Stimulated activated CD4-positive, alpha-beta T cell treated with anti-CD3 and anti-CD28 coated beads, Interleukin-12 subunit alpha, Interleukin-12 subunit beta, amount 100 ng/mL, for 4 hours (primary cell): ENCODE measurements at places on chromosomes 7 and 10.

DNA sequence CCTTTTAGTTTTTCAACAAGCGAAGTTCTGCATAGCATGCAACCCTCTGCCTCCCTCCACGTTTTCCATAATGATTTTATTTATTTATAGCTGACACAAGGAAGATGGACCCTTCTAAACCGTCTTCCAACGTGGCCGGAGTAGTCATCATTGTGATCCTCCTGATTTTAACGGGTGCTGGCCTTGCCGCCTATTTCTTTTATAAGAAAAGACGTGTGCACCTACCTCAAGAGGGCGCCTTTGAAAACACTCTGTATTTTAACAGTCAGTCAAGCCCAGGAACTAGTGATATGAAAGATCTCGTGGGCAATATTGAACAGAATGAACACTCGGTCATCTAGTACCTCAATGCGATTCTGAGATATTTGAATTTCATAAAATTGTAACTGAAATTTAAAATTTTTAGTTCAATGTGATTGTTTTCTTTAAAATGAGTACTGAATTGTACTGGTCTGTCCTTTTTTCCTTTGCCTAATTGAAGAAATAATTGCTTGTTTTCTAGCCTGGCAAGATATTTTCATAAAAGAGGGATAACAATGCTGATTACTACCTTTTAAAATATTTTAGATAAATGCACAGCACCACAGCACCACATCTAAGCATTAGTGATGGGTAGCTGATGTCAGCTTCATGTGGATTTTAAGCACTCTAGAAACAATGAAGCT, 41.5 kb upstream of the SLC39A12 start:
- no peak for DNase-seq

DNA sequence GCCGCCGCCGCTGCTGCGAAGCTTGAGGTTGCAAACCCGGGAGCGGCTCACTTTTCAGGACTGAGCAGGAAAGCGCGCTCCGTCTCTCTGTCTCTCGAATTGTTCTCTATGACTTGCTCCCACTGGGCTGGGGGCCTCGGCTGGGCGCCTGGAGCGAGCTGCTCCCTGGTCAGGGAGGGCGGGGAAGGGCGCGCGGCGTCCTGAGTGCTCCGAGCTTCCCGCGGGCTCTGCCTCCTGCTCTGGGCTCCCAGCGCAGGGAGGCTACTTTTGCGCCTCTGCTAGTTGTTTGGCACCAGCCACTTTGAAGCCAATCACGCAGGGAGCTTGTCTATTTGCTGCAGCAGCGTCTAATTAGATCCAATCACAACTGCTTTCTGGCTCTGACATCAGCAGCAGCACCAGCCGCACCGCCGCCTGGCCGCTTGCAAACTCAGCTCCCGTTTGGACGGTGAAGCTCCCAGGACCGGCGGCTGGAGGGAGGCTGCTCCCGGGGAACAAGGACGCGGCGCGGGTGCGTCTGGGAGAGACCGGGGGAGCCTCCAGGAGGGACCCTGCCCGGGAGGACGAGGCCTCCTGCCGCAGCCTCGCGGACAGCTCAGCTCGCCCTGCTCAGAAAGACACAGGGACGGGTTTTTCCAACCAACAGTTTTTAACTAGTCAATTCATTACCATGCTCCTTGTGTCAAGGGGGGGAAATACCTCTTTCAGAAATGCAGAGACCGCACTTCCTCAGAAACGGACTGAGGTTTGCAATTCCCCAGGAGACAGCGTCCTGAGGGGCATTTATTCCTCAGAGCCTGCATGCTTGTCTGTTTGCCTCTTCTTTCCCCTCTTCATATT, at the start of gene ADARB2:
TSS of gene ADARB2 (minus strand) at position 304 of the 840 bp plus-strand sequence.
- DNase-seq = peak; percentile 17

GRCh38 chr10:60048091-60048501, 141.7 kb upstream of the CCDC6 start:
- no peak for DNase-seq

GRCh38 chr10:84329196-84329611, 815 bp downstream of the CCSER2 start:
- DNase-seq = peak; percentile 53

GRCh38 chr10:108561649-108562048, 1361.7 kb downstream of the XPNPEP1 start:
- DNase-seq = no peak

GRCh38 chr7:73966941-73967831, 60.8 kb upstream of the ELN start:
- DNase-seq = no peak

DNA sequence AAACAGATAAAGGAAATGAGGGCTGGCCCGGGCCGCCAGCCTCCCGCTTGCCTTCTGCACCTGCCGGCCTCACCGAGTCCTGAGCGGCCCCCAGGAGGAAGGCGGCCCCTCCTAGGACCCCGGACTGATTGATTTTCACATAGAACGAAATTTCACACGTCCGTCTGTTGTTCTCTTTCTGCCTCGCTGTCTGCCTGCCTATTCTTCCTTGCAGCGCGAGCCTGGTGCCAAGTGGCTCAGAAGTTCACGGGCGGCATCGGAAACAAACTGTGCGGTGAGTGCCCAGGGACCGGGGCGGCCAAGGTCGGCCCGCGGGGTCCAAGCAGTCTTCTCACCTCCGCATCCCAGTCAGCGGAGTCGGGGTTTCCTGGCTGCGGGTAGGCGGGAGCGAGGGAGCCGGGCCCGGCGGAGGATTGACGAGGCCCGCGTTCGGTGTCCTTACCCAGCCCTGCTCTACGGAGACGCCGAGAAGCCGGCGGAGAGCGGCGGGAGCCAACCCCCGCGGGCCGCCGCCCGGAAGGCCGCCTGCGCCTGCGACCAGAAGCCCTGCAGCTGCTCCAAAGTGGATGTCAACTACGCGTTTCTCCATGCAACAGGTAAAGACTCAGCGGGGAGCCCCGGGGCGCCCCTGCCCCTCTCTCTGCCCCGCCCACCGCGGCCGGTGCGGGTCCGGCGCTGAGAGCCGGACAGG, 967 bp downstream of the GAD2 start:
- no peak for DNase-seq

DNA sequence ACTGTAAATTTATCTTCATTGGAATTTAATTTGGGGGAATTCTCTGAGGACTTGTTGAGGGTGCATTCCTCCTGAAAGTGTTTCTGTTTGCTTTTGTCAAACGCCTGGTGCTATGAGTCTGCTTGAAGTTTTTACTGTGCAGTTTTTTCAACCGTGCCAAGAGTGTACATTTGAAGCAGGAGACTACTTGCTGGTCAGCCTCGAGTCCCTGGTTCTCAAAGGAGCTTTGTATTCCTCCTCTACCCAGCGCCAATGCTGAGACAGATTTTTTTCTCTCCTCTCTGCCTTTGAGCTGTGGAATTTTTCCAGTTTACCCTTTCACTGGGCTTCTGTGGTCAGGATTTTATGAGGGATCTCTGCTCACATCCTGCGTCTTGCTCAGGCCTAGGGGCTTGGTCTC, 62.1 kb downstream of the NPY start:
- no peak for DNase-seq

GRCh38 chr7:41573862-41574261, 129.0 kb downstream of the INHBA start:
- DNase-seq = no peak

GRCh38 chr10:19638182-19638895, 177.9 kb upstream of the PLXDC2 start:
- DNase-seq = no peak

GRCh38 chr10:117617659-117618058, 75.1 kb downstream of the EMX2 start:
- no peak for DNase-seq

GRCh38 chr10:129915526-129916378, 48.3 kb downstream of the EBF3 start:
- no peak for DNase-seq

GRCh38 chr7:66696774-66697191, 43.8 kb upstream of the RABGEF1 start:
- DNase-seq = no peak

DNA sequence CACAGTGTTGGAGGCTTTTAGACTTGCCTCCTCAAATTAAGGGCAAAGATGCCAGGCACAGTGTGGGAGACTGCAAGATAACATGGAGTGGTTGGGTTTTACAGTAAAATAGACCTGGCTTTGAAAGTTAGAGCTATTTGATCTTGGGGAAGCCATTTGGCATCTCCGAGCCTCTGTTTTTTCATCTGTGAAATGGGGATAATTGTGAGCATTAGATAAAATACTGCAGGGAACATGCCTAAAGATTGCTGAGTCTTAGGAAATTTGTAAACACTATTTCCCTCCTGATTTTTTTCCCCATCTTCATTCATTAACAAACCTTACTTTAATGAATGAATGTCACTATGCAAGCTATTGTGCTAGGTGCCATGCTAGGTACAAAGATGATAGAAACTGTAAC, 241.3 kb upstream of the SLC26A5 start:
- DNase-seq = no peak

DNA sequence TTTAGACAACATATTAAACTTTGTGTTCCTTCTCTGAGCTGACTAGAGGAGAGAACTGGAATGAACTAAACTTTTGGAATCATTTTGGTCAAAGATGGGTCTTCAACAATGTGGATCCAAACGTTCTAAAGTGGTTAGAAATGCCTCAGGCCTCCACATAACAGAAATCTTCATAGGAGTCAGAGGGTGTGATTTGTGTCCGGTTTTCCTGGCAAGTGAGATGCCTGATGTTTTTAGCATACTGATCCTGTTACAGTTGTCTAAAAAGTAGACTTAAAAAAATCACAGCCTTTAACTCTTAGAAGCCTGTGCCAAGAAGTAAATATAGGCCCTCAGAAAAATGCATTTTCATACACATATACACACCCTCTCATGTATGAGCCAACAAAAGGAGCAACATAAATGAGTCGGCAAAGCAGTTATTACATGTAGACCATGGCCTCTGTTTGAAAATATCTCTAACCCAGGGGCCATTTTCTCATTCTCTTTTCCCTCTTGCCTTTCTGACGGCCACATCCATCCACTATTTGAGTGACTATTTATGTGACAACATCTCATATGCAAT, 64.5 kb downstream of the ST7 start:
- no peak for DNase-seq

- no peak for DNase-seq
Measured at GRCh38 chr7:42227541-42227935, 9.5 kb downstream of the GLI3 start.

GRCh38 chr10:116637830-116638229, 17.1 kb downstream of the PNLIPRP2 start:
- no peak for DNase-seq

- DNase-seq = no peak
Measured at GRCh38 chr10:11014671-11015445, 2.8 kb upstream of the CELF2 start.

DNA sequence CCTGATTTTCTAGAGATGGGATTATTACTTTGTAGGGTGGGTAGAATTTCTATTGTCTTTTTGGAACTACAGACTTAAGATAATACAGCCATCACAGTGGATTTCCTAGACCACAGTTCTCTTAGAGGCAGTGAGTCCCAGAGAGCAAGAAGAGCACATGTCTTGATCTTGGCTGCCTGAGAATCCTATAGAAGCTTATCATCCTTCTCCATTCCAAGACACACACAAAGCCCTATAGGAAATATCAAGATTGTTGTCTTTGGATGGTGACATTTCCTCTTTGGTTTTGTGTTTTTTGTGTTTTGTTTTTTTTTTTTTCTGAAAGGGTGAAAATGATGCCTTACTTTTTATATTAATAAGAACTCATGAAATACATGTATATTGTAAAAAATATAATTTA, 143.1 kb downstream of the AHR start:
- no peak for DNase-seq

DNA sequence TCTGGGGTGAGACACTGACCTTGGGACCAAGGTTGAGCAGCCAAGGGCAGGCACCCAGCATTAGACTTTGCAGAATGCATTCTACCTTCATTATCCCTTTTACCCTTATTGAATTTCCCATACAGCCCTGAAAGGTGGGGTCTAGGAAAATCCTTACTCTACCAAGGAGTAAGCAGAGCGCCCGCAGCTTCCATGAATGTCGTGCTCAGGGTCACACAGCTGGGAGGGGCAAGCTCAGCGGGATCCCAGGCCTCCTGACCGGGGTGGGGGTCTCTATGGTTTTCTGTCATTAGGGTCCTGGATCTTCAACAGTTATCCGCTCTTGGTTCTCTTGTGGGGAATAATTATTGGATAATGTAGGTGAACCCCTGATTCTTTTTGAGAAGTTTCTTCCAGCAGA, 30.7 kb upstream of the BTBD16 start:
- DNase-seq = no peak

DNA sequence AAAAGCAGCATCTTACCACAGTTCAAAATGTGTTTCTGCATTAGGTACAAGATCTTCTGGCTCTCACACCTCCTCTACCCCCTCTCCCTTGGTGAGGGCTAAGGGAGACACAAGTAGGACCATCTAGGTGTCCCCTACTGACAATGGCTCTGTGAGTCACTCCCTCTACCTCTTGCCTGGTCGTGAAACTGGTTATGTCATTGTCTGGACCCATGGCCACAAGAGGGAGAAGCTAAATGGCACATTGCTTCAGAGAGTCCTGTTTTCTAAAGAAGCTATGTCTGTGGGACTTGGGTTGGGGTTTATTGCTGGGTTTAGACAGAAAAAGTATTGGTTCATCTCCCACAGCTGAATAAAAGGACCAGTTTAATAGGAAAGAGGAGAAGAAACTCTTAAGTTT, 4.0 kb upstream of the PLXNA4 start:
- DNase-seq = no peak

DNA sequence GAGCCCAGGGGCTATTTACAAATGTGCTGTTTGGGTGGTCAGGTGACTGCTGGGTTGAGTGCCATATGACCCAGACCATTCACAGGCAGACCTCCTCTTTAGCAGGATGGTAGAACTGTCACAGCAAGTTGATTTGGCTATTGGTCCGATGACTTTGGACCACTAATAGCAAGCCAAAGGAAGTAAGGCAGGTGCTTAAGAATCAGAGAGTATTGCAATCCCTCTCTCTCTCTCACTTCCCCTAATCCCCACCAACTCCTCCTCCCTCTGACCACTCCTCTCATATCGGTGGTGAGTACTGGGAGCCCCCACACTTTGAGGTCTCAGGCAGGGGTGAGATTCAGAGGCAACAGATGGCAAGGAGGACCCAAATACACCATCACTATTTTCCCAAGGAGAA, 165.3 kb downstream of the TRIL start:
- no peak for DNase-seq

DNA sequence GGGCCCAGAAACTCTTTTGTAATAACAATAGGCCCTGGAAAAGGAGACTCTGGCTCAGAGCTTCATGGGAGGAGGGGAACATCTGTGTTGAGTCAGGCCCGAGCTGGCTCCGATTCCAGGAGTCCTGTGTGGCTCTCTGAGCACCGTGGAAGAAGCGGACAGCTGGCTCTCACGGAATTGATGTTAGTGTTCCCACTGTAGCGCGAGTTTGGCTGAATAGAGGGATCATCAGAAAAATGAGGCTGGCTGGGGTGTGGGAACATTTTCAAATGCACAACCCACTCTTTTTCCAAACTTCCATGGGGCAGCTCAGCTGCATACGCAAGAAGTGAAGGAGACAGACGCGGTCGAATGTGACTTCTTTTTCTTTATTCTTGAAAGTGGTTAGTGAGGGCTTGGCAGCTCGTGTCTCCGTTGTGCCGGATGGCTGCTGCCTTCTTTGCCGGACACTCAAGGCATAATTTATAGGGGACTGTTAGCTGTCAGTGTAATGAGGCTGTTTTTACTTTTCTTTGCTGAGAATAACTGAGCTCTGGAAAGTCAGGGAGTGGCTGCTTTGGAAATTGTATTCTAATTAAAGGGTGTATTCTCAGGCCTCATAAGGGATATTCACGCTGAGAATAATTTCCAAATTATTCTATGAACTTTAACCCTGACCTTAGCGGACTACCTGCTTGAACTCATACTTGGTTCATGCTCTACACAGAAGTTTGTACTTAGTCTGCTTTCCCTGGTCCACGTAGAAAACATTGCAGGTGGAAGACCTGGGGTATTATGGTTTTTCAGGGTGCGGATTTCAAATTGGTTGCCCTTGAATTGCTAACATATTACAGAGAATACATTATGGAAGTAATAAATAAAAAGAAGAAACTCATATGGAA, 23.1 kb downstream of the MDFIC start:
- no peak for DNase-seq
